Stimulated activated naive CD8-positive, alpha-beta T cell treated with anti-CD3 and anti-CD28 coated beads, Interleukin-15, amount 100 ng/mL, for 72 hours (primary cell): ENCODE measurements at places on chromosomes 12 and 14.

- DNase-seq: no peak
Observed at GRCh38 chr14:34218881-34219280, 243.2 kb downstream of the SPTSSA start.

DNA sequence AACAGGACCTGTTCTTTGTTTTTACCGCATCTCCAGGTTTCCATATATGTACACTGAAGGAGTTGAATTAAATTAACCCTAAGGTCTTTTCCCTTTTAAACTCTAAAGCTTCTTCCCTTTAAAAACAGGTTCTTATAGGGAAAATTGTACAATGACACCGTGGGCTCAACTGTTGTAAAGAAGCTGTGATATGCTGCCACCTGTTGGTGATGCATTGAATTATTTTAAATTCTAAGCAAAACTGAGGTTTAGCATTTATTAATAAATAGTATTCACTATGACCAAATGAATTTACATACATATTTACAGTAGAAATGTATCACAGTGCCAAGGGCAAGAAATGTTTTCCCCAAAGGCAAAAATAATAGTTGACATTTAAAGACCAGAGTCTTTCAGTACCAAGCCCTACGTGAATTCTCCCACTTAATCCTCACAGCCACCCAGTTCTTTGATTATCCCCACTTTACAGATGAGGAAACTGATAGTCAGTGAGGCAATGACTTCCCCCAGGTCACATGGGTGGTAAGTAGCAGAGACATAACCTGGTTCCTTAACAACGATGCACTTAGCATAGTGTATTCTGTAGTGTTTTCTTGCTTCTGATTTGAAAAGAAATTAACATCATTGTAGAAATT, 35.7 kb upstream of the TMEM263 start:
- no peak for DNase-seq

- no peak for DNase-seq
Observed at GRCh38 chr12:68259318-68259940, 6.0 kb upstream of the IL22 start.

GRCh38 chr12:6765634-6766581, at the start of gene PTMS:
Gene PTMS, plus strand, starts transcription at chr12:6766363. Its CDS starts 343 bp downstream, at chr12:6766706.
- peak; percentile 38 for DNase-seq

DNA sequence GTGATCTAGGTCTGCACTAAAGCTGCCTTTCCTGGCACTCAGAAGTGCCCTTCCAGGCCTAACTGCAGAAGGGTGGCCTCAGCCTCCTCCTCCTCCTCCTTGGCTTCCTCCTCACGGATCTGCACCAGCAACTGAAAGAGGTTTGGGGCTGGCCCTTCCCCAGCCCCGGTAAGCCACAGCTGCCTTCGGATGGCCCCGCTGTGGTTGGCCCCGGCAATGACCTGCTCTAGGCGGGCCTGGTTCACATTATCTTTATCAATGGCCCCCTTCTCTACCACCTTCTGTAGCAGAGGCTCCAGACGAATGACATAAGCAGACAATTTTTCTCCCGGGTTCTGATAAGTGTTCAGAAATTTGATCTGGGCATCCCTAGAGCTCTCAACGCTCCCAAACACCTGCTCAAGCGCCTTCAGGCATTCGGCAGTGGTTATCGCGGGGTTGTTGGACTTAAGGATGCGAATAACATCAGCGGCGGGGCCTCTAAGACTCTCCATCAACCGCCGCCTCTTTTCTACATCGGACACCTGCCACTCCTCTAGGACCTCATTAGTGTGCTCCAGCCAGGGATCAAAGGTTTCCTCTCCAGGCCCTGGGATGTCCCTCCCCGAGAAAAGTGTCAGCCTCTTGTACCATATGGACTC, 1.5 kb downstream of the PNMA1 start:
- peak; percentile 53 for DNase-seq

DNA sequence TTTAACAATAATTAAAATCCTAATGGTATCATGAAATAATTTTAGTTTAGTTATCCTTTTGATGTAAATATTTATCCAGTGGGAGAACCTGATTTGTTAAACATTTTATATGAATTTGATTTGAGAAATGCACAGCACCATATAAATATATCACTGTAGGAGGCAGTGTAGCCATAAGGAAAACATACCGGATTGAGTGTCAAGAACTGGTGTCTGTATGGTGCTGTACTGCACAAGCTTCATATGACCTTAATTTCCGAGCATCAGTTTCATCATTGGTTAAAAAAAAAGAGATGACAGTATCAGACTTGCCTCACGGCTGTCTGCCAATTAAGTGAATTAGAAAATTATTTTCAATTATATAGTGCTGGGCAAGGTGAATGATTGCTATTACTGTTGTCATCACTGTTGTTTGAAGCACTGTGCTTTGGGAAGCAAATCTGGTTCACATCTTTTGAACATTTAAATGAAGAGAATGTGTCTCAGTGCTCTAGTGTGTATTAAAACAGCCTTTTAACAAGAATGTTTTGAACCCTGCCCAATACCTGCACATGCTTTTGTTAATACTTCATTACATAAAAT, 72.1 kb downstream of the TMTC2 start:
- DNase-seq: no peak

DNA sequence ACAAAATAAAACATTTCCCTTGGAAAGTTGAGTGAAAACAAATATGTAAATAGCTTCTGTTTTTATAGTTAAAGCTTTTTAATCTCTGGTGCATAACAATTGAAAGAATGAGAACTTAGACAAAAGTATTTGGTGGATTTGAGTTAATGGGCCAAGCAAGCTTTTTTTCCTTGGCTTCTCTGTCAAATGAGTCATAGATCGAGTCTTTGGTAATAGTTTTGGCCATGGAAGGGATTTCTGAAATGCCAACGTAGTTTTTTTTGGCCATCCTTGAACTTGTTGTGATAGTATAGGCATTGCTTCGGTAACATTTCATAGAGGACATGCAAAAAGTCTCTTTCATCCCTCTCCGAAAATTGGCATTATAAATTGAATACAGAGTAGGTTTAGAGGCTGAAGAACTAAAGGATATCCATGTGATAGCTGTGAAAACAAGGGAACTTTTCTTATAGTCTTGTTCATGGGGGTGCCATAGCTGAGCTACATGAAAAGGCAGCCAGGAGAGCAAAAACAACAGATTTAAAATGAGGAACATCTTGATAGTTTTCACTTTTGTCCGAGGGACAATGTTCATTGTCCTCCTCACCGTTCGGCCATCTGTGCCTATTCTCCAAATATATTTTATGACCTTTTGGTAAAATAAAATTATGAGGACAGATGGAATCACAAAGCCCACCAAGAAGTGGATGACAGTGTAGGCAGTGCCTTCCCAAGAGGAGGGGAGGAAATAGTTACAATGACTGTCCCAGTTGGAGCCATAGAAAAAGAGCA, 34.7 kb downstream of the GPR19 start:
- no peak for DNase-seq

DNA sequence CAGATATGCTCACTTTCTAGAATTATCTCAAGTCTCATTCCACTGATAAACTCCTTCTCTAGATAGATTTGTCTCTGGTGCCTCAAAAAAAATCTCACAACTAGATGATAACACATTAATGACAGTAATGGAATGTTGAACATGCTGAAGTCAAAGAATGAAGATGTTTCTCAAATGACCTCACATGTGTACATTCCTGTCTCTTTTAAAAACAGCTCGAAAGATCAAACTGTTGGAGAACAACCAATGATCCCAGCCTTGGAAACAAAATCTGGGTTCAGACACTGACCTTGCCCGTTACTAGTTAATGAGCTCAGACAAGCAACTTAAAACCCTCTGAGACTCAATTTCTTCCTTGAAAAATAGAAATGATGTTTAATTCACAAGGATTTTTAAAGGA, 44.7 kb upstream of the KCNJ8 start:
- no peak for DNase-seq

- DNase-seq: peak; percentile 68
Observed at GRCh38 chr12:124493809-124494750, 73.3 kb downstream of the NCOR2 start.

GRCh38 chr12:103742349-103742932, 98.6 kb downstream of the NT5DC3 start:
- DNase-seq: no peak

- no peak for DNase-seq
Observed at GRCh38 chr14:33505266-33505962, 445.5 kb downstream of the EGLN3 start.

- no peak for DNase-seq
Observed at GRCh38 chr12:107844312-107844921, 69.9 kb downstream of the ASCL4 start.

- DNase-seq: no peak
Observed at GRCh38 chr12:96879301-96879700, 27.8 kb upstream of the NEDD1 start.

DNA sequence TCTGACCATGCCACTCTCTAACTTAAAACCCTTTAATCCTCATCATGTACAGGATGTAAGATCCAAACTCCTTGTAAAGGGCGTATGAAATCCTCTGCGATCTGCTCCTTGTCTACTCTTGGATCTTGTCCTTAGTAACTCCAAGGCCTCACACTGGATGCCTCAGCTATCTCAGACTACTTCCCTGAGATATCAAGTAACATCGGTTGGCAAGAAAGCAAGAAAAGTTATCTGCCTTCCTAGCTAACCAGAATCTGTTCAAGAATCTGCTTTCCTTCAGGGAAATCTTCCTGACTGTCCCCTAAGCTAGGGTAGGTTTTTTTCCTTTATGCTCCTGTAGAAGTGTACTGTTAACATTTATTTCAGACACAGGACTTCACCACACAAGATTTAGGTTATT, 82.6 kb downstream of the TAOK3 start:
- no peak for DNase-seq

DNA sequence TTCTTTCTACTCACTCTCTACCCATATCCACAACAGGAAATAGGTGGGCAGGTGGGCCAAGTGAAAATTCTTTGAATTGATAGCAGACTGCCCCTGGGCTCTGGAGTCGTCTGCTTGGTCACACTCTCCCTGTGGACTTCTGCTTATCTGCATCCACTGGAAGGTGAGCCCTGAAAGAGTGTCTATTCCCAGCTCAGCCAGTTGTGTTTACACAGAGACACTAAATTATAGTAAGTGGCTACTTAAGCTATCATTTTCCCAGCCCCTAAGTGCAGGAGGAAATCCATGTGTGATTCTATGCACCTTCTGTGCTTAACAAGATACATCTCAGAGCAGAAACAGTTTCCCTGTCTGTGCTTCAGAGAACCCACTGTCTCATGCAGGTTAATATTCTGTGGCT, 338.4 kb downstream of the FUT8 start:
- DNase-seq: no peak

DNA sequence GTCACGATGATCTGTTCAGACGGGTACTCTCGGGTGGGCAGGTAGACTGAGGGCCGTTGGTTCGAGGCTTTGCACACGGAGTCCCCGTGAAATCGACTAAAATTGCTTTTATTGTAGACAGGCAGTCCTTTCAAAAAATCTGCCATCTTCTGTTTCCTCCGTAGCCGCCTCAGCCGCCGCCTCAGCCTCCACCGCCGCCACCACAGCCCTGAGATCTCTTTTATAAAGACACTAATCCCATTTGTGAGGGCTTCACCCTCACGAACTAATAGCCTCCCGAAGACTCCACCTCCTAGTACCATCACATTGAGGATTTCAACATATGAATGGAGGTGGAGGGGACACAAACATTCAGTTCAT, 74.2 kb downstream of the KLHL28 start:
- DNase-seq: no peak

- DNase-seq: no peak
Observed at GRCh38 chr14:24513009-24513408, 4.9 kb upstream of the CMA1 start.

GRCh38 chr12:47400266-47400665, 305.6 kb downstream of the RPAP3 start:
- DNase-seq: no peak

DNA sequence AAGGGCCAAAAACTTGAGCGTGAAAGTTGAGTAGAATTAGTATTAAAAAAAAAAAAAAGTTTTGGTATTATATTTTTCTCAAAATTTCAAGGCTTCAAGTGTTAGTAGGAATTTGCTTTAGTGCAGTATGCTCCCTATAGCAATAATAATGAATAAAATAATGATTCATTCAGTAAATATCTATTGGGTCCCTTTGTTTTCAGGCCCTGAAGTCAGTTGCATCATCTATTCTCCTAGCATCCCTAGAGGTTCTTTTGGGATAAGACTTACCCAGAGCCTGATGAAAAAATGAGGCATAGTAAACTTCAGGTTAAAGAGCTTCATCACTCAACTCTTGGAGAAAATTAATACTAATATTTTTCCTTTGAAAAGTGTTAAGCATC, 1.1 kb downstream of the KMT5A start:
- no peak for DNase-seq

DNA sequence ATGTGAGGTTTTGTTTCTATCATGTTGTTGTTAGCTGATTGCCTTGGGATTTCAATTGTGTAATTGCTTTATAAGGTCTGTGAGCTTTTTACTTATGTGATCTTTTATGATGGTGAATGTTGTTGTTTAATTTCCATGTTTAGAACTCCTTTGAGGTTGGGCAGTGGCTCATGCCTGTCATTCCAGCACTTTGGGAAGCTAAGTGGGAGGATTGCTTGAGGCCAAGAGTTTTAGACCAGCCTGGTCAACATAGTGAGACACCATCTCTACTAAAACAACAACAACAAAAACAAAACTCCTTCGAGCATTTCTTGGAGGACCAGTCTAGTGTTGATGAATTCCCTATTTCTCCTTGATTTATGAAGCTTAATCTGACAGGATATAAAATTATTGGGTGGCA, 102.1 kb upstream of the PMCH start:
- DNase-seq: no peak

- DNase-seq: no peak
Observed at GRCh38 chr14:104181761-104182530, 43.6 kb downstream of the KIF26A start.

- DNase-seq: no peak
Observed at GRCh38 chr14:101049511-101049910, 146.0 kb upstream of the RTL1 start.
